Parietal lobe (tissue), 2 donors: ENCODE measurements at places on chromosomes 7 and 10. TPM values are rescaled to one million over a fixed set of nuclear protein-coding genes. Genes with fewer than 3 reads are reported as not detected.

Gene BLNK
- total RNA-seq = 1.3 TPM

Gene CELF2
- total RNA-seq = 305 TPM

Gene STRIP2
- 8.5 TPM for total RNA-seq

Gene PPP1R17
- 5.0 TPM for total RNA-seq

Gene TWIST1
- not detected for total RNA-seq

Gene EBF3
- 0.31 TPM for total RNA-seq

Gene AQP1
- total RNA-seq = 2.8 TPM

Gene CYP2C19
- not detected for total RNA-seq

Gene HOXA4
- not detected for total RNA-seq

Gene CUZD1
- total RNA-seq = 2.8 TPM

Gene PTPRZ1
- 523 TPM for total RNA-seq

Gene CTAGE6
- not detected for total RNA-seq

Gene OR2A42
- under 0.01 TPM for total RNA-seq

Gene INA
- total RNA-seq = 199 TPM

Gene DNAJC12
- 1.9 TPM for total RNA-seq

Gene PTPN20
- 17.5 TPM for total RNA-seq

Gene KIN
- 15.3 TPM for total RNA-seq

Gene HPSE2
- total RNA-seq = 0.63 TPM

Gene TSPAN13
- 63.9 TPM for total RNA-seq

Gene INHBA
- 21.0 TPM for total RNA-seq

Gene CPXM2
- total RNA-seq = 0.31 TPM

Gene ITIH5
- total RNA-seq = 12.2 TPM

Gene ZNF117
- 103 TPM for total RNA-seq

Gene MIOS
- 76.1 TPM for total RNA-seq

Gene FBXO24
- total RNA-seq = not detected

Gene LDB3
- total RNA-seq = not detected

Gene VSTM4
- total RNA-seq = 2.2 TPM

Gene AKR1D1
- not detected for total RNA-seq

Gene TFPI2
- total RNA-seq = not detected

Gene SEMA3E
- 20.3 TPM for total RNA-seq

Gene ZCCHC24
- 5.9 TPM for total RNA-seq

Gene AKR1C8
- total RNA-seq = not detected
